ENCODE measurements at places on chromosomes 11 and 22. TPM values are rescaled to one million over a fixed set of nuclear protein-coding genes. Genes with fewer than 3 reads are reported as not detected.

Gene H19
- total RNA-seq, result not detected

Gene FBLN1
- total RNA-seq, result 0.65 TPM

DNA sequence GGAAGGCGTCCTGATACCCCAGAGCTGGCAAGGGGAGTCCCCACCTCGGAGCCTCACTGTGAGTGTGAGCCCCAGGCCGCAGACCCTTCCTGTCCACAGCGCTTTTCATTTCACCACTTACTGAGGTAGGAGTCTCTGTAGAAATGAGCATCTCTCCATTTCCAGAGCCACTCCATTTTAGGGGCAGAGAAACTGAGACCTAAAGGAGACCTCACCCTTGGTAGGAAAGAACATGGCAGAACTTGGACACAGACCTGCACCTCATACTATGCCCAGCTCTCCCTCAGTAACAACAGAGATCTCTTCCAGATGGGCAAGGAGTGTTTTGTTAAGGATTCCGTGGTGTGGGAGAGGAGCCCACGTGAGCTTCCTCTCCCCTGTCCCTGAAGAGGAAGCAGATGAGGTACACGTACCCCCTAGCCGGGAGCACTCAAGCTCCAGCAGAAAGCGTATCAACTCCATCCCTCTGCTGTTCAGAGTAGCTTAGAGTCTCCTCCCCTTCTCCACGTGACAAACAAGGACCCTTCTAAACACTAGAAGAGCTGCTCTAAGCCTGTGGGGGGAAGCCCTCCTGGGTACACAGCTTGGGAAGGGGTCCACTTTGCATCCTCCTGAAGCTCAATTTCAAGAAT is 532 bp upstream of the VSIG2 start:
- no peak overlapping the region for H3K4me3 ChIP-seq
- no peaks in the 10 kb centered on the region for H3K4me1 ChIP-seq
- no peak overlapping the region for H3K27ac ChIP-seq
- no peaks in the 10 kb centered on the region for H3K36me3 ChIP-seq

DNA sequence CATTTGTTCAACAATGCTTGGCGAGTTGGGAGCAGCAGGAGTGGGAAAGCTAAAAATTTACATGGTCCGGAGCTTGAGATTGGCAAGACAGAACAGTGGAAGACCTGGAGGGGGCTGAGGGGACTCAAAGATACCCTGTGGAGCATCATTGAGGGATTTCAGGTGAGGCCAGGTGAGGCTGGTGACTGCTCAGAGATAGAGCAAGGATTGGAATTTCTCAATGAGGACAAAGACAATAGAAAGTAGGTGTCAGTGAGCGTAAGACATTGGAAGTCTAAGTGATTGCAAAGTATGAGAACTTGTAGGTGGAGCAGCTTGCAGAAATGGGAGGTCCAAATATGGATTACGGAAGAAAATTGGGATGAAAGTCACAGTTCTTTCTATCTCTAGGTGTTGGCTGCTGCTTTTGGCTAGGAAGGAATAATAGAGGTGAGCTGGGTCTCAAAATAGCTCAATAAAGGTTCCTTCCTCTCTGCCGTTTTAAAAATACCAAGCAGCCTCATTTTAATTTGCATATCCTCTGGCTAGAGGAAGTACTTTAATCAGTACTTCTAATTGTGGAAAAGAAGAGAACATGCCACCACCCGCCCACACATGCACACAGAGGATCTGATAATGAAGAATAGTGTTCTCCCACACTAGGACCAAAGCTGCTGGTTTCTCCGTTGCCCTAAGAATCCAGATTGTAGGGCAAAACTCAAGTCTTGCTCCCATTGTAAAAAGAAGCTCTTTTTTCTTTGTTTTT is 41.8 kb upstream of the SORL1-AS1 start:
- H3K27ac ChIP-seq, result peak overlapping the region; percentile 65
- ATAC-seq, result peak; percentile 79
- H3K4me3 ChIP-seq, result peak overlapping the region; percentile 69
- H3K4me1 ChIP-seq, result peaks cover 43% of the 10 kb centered on the region
- H3K36me3 ChIP-seq, result peaks cover 78% of the 10 kb centered on the region

- ATAC-seq, result no peak
- no peak overlapping the region for H3K4me3 ChIP-seq
- no peaks in the 10 kb centered on the region for H3K36me3 ChIP-seq
- H3K27ac ChIP-seq, result no peak overlapping the region
Observed at GRCh38 chr11:107247167-107247861, 210.3 kb downstream of the CWF19L2 start.

GRCh38 chr11:103948187-103948763 is 88.2 kb upstream of the DDI1 start:
- no peaks in the 10 kb centered on the region for H3K27me3 ChIP-seq
- no peak for ATAC-seq
- H3K36me3 ChIP-seq, result no peaks in the 10 kb centered on the region
- H3K4me1 ChIP-seq, result no peaks in the 10 kb centered on the region
- no peak overlapping the region for H3K27ac ChIP-seq

DNA sequence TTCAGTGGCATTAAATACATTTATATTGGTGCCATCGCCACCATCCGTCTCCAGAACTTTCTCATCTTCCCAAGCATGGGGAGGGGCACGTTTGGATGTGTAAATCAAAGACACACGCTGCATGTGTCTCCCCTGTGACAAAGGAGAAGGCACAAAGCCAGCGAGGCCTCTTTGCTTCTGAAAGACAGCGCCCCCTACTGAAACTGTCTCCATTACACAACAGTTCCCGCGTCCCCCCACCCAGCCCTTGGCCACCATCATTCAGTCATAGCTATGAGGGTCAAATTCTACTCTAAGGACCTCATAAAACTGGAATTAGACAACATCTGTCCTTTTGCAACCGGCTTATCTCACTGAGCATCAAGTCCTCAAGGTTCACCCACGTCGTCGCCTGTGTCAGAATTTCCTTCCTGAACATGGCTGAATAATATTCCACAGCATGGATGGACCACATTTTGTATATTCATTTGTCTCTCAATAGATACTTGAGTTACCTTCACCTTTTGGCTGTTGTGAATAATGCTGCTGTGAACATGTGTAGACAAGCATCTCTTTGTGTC is 64.8 kb downstream of the IGF2 start:
- peaks cover 16% of the 10 kb centered on the region for H3K27me3 ChIP-seq
- no peak overlapping the region for H3K4me3 ChIP-seq
- no peaks in the 10 kb centered on the region for H3K36me3 ChIP-seq
- H3K27ac ChIP-seq, result no peak overlapping the region
- H3K4me1 ChIP-seq, result peaks cover 14% of the 10 kb centered on the region

DNA sequence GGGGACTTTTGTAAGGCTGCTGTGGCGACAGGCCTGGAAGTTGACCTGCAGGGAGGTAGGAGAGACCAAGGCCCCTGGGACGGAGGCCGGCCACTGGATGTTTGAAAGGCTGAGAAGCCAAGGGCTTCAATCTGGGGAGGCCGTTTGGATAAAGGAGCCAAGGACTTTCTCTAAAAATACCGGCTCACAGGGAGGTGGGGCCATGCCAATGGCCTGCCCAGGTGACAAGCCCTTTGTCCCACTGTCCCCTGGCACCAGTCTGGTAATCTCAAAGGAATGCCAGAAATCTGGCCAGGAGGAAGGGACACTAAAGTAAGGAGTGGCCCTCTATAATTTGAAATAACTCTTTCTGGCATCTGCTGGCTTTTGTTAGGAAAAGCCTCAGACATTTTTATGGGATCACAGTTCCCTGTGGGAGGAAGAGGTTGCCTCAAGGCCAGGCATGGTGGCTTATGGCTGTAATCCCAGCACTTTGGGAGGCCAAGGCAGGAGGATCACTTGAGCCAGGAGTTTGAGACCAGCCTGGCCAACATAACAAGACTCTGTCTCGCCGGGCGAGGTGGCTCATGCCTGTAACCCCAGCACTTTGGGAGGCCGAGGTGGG is 1.9 kb upstream of the CHKA start:
- no peaks in the 10 kb centered on the region for H3K36me3 ChIP-seq
- no peaks in the 10 kb centered on the region for H3K4me1 ChIP-seq
- ATAC-seq, result no peak
